Stimulated activated CD4-positive, alpha-beta T cell treated with anti-CD3 and anti-CD28 coated beads, Interleukin-4, amount 100 ng/mL, for 48 hours (primary cell): ENCODE measurements at places on chromosomes 16 and 17.

GRCh38 chr17:76687298-76688164 is 23.2 kb downstream of the MXRA7 start:
- DNase-seq: no peak

GRCh38 chr17:43755389-43755875 is 3.2 kb downstream of the SOST start:
- DNase-seq: peak; percentile 20

DNA sequence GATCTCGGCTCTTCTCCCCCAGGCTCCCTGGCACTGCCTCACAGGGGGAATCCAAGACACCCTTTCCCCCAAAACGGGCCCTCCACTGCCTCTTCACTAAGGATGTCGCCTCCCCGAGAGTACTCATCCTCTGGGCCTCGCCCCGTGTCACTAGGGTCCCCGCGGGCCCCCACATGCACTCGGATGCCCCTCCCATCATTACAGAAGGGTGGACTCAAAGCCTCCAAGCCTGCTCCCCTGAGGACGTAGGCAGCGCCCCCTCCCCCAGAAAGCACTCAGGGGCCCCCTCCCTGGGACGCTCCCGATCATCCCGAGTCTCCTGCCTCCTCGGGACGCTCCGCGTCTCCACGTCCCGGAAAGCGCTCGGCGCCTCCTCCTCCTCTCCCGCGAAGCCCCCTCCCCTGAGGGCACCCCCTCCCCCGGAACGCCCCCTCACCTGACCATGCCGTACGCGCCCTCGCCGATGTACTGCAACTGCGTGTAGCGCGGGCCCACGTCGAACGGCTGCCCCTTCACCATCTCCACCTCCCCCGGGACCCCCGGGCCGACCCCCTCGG is 338 bp downstream of the MAPK3 start:
- DNase-seq: no peak

GRCh38 chr17:30832438-30833124 is 815 bp downstream of the ATAD5 start:
- DNase-seq: no peak

DNA sequence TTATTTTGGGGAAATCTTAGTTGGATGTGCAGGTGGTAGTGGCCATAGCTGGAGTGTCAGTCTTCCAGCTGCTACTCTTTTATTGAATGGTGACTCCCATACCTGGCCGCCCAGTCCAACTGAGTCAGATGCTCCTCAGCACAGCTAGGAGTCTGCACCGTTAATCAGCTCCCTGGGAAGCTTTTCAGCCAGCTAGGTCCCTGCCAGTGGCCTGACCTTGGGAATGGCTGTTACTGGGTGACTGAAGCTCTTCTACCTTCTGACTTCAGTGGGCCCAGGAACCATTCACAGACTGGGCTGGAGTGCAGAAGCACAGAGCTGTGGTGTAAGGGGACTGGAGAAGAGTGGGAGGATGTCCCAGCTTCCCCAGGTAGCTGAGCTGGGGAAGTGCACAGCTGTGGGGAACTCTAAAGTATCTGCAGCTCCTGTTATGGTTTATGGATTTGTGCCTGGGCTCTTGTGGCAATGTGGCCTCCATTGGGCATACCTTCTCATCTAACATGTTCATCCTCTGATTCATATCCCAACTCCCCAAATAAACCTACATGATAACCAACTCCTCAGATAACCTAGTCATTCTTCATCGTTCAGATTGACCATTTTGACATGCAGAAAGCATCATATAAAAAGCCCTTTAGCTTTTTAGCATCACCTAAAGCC is 14.0 kb downstream of the ALKBH5 start:
- DNase-seq: no peak

DNA sequence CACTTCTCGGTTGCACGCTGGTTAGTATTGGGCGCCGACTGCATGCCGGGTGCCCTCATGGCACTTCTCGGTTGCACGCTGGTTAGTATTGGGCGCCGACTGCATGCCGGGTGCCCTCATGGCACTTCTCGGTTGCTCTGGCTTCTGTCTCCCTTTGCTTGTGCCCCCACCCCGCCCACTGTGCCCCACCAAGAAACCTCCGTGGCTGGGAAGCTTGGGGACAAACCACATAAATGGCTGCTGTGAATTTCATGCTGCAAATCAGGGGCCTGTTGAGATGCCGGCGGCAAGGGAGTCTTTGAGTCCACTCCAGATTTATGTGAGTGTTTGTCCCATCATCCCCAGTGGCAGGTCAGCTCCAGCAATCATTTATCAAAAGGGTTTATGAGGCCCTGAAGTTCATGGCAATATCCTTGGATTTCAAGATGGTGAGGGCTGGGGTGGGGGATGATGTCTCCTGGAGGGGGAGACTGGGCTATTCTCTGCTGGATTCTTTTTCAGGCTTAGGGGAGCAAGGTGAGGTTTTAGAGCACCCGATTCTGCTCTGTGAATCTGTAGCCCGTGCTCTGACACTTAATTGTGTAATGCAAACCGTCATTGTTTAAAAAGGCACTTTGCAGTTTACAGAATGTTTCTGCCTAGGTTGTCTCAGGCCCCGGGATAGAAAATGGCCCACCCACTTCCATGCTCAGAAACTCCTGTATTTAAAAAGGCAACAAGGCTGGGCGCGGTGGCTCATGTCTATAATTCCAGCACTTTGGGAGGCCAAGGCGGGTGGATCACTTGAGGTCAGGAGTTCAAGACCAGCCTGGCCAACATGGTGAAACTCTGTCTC is 51.2 kb upstream of the CIBAR2 start:
- DNase-seq: no peak

GRCh38 chr17:33459078-33459940 is 166.2 kb upstream of the ASIC2 start:
- DNase-seq: no peak

GRCh38 chr16:19997734-19998133 is 76.0 kb downstream of the GPR139 start:
- no peak for DNase-seq

- no peak for DNase-seq
Measured at GRCh38 chr16:55495616-55496289, 13.1 kb upstream of the LPCAT2 start.

DNA sequence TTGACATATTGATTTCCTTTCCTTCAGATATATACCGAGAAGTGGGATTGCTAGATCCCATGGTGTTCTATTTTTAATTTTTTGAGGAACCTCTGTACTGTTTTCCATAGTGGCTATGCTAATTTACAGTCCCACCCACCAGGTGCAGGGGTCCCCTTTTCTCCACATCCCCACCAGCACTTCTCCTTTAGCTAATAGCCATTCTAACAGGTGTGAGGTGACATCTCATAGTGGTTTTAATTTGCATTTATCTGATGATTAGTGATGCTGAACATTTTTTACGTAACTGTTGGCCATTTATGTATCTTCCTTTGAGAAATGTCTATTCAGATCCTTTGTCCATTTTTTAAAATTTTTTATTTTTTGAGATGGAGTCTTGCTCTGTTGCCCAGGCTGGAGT is 93.9 kb downstream of the SDR42E1 start:
- DNase-seq: no peak

DNA sequence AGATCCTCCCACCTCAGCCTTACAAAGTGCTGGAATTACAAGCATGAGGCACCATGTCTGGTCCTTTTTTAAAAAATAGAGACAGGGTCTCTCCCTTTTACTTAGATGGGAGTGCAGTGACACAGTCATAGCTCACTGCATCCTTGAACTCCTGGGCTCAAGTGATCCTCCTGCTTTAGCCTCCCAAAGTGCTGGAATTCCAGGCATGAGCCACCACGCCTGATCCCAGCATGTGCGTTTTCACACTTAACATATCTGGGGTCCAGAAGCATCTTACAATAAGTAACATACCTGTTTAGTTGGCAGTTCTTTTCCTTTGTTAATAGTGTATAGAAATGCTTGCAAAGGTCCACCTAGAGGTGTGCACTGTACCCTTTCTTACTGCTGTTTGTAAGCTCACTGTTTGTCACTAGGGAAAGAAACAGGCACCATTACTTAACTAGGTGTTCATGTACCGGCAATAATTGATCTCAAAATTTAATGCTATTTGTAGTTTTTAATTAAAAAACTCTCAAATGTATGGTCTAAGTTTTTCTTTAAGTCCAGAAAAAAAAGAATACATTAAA is 221.7 kb downstream of the RPTOR start:
- no peak for DNase-seq

DNA sequence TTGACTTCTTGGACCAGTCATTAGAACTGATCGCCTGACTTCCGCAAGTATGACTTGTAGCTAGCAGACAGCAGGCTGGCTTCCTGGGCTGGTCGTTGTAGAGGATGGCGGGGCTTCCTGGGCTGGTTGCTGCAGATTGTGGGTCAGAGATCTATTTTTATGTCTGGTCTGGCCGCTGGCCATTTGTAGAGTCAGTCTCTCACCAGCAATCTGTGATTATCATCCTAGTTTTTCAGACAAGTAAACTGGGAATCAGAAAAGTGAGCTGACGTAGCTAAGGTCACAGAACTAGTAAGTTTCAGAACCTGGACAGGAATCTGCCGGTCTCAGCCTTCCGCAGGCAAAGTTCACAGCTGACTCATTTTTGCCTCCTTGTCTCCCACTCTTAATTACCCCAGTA is 19.1 kb downstream of the GPR142 start:
- no peak for DNase-seq

GRCh38 chr17:78785663-78786057 is 3.6 kb upstream of the CYTH1 start:
- DNase-seq: no peak

GRCh38 chr17:82217530-82218204 is 5.0 kb upstream of the CCDC57 start:
- DNase-seq: no peak

DNA sequence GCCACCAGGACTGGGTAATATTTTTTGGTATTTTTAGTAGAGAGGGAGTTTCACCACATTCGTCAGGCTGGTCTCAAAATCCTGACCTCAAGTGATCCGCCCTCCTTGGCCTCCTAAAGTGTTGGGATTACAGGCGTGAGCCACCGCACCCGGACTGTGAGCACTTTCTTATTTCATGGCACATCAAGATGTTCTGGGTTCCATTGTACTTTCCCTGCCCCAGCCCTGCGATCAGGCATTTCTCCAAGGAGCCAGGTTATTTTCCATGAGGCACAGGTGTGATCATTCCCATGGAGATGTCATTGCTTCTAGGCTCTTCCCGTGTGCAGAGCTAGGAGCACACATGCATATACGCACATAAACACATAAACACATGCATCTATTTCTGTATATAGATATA is 2.6 kb upstream of the ANKRD40CL start:
- DNase-seq: no peak

DNA sequence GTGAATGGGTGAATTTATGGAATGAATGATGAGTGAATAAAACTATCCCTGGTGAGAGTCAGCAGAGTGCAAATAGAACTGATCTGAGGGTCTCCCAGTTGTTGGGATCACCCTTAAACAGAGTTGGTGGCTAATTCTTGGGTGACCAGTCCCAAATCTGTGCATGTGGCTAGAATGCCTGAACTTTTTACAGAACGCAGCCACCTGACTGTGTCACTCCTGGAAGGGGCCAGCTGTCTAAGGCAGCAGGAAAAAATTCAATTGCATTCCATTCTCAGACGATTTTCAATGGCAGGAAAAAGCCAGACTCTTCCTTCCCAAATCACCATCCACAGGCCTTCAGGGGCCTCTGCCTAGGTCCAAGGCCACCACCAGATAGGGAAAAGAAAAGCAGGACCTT is 43.5 kb downstream of the BEAN1 start:
- no peak for DNase-seq

DNA sequence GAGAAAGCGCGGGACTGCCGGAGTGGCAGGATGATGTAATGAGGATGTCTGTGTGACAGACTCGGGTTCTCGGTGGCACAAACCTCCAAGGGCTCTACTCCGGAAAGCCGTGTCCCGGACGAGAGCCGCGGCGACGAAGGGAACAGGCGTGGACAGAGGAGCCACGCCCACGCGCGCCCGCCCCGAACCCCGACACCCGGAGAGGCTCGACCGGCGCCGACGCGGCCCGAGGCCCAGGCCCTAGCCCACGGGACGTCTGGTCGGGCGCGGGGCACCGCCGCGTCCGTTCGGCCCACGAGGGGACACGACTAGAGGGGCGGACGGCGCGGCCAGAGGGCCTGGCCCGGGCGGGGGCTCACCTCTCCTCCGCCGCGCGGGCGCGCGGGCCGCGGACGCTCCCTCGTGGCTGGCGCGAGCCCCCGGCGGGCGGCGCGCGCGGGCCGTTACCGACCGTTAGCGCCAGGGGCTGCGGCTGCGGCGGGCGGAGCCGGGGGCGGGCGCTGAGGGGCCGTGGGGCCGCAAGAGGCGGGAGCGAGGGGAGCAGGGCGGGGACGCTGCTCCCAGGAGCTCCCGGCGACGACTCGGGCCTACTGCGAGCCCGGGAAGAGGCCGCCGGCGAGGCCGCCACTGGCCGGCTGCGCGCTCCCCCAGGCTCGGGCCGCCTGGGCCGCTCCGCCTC is 2.1 kb upstream of the IRX5 start:
- DNase-seq: no peak

GRCh38 chr17:27947005-27947406 is 53.8 kb upstream of the LYRM9 start:
- DNase-seq: no peak

DNA sequence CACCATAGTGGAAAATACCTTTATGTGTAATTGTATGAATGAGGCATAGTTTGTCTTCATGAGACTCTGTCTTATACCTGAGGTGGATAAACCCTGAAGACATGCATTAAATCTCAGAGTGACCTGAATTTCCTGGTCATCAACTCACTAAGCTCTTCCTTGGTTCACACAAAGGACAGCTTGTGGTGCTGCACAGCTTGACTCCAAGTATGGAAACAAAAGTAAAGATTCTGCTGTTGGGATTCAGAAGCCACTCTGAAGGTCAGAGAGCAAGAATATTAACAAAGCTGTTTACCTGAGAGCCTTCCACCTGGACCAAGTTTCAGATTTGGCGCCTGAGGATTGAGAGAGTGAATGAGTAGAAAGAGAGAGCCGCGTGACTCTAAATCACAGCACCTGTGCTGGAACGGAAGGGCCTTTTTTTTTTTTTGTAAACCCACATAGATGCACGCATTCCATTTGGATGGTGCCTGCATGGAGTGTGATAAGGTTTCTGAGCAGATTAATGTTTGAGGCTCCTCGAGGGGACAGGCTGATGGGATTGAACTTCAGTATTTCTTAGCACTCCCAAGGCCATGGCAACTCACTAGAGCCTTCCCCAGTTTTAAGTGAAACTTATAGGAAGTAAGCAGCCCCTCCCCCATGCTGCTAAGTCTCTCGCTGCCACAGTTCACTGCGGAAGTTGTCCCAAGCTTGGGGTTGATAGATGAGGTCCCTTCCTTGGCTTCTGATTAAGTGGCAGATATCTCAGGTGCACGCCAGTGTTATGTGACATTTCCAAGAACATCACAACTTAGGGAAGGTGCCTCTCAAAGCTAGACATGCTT is 28.7 kb downstream of the CALB2 start:
- DNase-seq: no peak
